ENCODE measurements at places on chromosomes 1 and 21.
A peak's percentile ranks its signal among the peaks of the same experiment; 100 is the strongest.

DNA sequence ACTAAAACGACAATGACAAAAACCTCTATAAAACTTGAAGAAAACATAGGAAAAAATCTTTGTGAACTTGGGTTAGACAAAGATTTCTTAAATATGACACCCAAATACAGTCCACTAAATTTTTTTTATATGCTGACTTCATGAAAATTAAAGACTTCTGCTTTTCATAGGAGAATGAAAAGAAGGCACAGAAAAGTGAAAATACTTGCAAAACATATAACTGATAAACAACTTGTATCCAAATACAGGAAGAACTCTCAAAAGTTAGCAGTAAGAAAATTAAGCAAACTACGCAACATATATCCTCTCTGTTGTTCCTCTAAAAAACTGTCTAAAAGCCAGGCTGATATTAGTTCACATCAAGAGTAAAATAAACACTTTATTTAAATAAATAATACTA is 53.6 kb downstream of the KIFAP3 start:
- no peak for DNase-seq

GRCh38 chr1:89910780-89911179 is 84.1 kb upstream of the ZNF326 start:
- no peak for DNase-seq

DNA sequence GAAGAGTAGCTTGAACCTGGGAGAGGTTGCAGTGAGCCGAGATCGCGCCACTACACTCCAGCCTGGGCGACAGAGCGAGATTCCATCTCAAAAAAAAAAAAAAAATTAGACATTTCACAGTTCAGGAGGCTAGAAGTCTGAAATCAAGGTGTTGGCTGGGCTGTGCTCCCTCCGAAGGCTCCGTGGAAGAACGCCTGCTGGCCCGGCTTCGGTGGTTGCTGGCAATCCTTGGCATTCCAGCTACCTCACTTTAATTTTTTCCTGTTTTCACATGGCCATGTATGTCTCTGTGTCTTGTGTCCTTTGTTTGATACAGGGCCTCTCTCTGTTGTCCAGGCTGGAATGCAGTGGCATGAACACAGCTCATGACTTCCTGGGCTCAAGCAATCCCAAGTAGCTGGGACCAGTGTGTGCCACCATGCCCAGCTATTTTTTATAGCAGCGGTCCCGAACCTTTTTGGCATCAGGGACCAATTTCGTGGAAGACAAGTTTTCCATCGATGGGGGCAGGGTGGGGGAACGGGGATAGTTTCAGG is 24.5 kb downstream of the OPRD1 start:
- no peak for DNase-seq

- DNase-seq, result no peak
Observed at GRCh38 chr21:43020771-43021170, 46.4 kb downstream of the PKNOX1 start.

DNA sequence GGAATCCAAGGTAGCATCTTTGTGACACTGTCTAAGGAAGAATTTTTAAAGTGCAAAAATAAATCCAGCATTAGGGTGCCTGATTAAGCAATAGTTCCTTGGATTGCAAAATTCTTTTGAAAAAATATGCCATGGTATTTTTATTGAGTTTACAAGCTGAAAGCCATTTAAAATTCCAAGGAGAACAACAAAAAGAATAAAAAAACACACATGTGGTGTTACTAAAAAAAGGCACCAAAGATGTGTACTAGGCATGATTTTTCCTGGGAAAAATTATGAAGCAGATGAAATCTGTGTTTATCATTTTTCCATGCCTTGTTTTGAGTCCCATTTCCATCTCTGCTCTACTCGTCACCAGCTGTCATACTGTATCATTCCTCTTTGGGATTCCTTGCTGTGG is 157.0 kb upstream of the ZNHIT6 start:
- DNase-seq, result no peak

DNA sequence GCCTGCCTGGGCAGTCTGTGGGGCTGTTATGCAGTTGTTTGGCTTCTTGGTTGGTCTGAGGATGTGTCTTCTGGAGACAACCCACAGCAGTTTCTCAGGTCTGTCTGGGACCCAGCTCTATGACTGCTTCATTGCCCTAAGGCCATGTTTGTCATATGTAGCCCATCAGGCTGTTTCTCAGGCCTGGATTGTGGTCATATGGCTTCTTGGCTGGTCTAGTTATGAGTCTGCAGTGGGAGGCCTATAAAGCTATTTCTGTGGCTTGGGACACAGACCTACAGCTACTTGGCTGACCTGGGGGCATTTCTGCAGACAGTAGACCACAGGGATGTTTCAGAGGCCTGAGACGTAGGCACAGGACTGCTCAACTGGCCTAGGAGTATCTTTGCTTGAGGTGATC is 41.5 kb downstream of the CHIA start:
- no peak for DNase-seq

- DNase-seq, result peak; percentile 41
Observed at GRCh38 chr1:92858564-92859399, 26.9 kb downstream of the RPL5 start.

GRCh38 chr1:38693031-38693430 is 166.5 kb downstream of the RRAGC start:
- DNase-seq, result no peak
